ENCODE measurements at places on chromosomes 13 and 19. TPM values are rescaled to one million over a fixed set of nuclear protein-coding genes. Genes with fewer than 3 reads are reported as not detected.

- no peak for DNase-seq
These were observed 95.2 kb upstream of the CLDN10 start for GRCh38 chr13:95457294-95457693.

GRCh38 chr19:30780032-30780431 is 407.8 kb downstream of the ZNF536 start:
- no peak for DNase-seq

Gene NUMBL
- polyA plus RNA-seq, result 13.7 TPM

Gene ZFP30
- polyA plus RNA-seq, result 3.5 TPM

Gene LINGO3
- polyA plus RNA-seq, result 0.70 TPM

Gene SIGLEC9
- 2.9 TPM for polyA plus RNA-seq

All from sigmoid colon (tissue), 7 donors.